Liver (tissue), 10 donors: ENCODE measurements at places on chromosomes 16 and 17. TPM values are rescaled to one million over a fixed set of nuclear protein-coding genes. Genes with fewer than 3 reads are reported as not detected.

The CIBAR2 gene
- not detected for total RNA-seq

DNA sequence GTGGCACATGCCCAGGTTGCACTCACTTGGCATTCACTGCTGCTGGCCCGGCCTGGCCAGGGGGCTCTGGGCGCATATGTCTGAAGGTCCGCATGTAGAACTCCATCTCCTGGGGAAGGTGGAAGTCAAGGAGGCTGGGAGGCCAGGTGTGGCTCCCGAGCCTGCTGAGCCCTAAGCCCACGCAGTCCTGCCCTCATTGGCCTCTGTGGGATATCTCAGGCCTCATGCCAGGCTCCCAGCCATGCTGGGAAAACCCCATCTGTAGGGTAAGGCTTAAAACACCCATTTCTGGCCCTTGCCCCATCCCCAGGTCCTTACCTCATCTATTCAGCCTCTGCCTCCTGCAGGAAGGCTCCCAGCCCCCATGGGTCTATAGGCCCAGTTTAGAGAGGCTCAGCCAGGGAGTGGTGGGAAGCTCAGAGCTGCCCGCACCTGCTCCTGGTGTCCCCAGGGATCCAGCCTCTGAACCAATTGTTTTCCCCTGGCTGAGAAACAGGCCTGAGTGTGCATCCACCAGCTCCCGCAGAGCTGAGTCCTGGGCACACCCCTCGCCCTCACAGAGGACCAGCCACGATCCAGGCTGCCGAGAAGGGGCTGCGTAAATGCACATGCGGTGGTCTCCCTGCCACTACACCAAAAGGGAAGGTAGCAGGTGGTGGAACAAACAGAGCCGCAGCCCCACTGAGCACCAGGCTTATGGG, 2.3 kb upstream of the TPPP3 start:
- no peak for DNase-seq

DNA sequence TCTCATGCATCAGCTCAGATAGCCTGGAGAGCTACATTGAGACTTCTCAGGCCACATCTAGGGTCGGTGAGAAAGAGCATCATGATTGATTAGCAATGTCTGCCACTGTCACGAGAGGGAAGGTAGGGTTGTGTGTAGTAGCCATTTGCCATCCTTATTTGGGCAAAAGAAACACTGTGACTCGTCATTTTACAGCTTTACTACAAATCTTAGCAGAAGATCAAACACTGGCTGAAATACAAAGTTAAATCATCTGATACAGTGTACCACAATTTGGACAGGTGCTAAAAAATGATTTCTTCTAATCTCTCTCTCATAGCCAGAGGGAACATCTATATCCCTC, 334.3 kb downstream of the CBLN1 start:
- DNase-seq, result no peak

The CX3CL1 gene
- total RNA-seq, result 4.8 TPM

The USP31 gene
- 16.4 TPM for total RNA-seq

- DNase-seq, result no peak
Measured at GRCh38 chr17:10661437-10661836, 4.3 kb upstream of the MYH3 start.

DNA sequence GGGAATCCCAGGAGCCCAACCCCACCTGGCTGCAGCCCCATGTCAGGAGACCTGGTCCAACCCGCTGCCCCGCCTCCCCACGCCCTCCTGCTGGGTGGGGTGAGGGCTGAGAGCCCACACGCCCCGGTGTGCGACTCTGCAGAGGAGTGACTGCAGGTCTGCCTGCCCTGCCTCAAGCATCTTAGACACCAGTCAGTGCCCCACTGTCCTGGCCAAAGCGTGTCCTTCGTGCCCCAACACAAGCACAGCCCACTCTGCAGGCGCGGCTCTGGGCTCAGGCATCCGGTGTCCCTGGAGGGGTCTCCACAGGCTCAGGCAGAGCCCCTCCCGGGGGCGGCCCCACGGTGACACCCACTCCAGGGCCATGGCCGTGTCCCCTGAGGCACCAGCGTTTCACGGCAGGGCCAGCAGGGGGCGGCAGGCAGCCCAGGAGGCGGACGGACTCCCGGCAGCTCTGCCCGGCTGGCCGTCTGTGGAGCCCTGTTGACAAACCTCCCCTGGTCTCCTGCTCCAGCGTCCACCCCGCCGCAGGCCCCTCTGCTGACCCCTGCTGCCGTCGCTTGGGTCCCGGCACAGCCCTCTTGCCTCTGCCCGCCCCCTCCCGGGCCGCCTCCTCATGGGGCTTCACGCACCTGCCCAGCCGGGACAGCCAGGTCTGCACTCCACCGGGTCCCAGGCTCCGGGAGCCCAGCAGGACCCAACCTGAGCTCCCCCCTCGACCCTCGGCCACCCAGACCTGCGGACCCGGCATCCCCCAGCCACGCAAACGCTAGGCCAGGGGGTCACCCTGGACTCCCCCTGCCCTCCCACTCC, 8.6 kb upstream of the UBE2I start:
- peak; percentile 81 for DNase-seq

The EXOC3L1 gene
- 3.3 TPM for total RNA-seq

The INCA1 gene
- total RNA-seq, result 0.42 TPM

GRCh38 chr17:50208611-50209061, 7.2 kb upstream of the COL1A1 start:
- no peak for DNase-seq

The CCL7 gene
- not detected for total RNA-seq

DNA sequence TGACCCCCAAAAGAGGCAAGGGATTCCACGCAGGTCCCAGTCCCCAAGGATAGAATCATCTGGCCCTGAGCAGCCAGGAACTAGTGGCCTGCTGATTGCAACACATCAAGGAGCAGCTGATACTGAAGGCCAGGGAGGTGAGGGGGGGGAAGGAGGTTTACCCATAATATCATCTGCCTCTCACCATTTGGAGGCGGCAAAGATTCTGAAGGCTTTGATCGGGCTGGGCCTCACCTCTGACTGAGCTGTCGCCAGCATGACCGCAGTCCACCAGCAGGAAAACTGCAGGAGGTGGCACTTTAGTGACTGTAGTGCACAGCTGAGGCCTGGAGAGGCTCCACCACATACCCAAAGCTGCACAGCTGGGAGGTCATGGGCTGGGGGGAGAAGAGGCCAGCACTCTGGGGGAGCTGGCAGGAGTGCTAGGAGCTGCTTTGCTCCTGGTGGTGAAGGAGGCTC, 20.5 kb upstream of the ITGA3 start:
- DNase-seq, result no peak

GRCh38 chr16:87304951-87305350, 12.2 kb downstream of the C16orf95 start:
- no peak for DNase-seq

The USP6 gene
- total RNA-seq, result 0.05 TPM

GRCh38 chr16:54286366-54287130, at the start of gene IRX3:
Gene IRX3, minus strand, starts transcription at chr16:54286787. Its CDS starts 737 bp downstream, at chr16:54286050.
- no peak for DNase-seq

DNA sequence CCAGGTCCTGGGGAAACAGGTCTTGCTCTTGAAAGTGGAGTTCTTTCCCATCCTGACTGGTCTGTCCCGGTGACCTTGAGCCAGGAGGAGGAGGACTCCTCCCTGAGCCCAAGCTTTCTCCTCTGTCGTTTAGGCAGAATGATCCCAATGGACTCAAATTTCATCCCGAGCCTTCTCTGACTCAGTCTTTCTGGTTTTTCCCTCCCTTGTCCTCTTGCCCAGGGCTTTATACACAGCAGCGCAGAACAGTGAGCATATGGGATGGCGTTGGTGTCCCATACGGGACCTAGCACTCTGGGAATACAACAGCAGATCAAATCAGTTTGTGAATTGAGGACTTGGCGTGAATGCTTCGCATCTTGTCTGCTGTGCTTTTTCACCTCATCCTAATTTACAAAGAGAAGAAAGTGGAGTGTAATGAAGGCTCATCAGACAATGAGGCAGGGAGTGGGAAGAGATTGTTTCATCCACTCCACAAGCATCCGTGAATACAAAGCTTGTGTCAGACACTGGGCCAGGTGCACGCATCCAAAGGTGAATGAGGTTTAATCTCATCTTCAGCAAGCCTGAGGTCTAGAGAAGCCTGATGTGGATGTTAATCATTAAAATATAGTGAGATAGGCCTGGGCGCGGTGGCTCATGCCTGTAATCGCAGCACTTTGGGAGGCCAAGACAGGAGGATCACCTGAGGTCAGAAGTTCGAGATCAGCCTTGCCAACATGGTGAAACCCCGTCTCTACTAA, 1.1 kb upstream of the XYLT1 start:
- no peak for DNase-seq

The CHST4 gene
- total RNA-seq, result 14.3 TPM

DNA sequence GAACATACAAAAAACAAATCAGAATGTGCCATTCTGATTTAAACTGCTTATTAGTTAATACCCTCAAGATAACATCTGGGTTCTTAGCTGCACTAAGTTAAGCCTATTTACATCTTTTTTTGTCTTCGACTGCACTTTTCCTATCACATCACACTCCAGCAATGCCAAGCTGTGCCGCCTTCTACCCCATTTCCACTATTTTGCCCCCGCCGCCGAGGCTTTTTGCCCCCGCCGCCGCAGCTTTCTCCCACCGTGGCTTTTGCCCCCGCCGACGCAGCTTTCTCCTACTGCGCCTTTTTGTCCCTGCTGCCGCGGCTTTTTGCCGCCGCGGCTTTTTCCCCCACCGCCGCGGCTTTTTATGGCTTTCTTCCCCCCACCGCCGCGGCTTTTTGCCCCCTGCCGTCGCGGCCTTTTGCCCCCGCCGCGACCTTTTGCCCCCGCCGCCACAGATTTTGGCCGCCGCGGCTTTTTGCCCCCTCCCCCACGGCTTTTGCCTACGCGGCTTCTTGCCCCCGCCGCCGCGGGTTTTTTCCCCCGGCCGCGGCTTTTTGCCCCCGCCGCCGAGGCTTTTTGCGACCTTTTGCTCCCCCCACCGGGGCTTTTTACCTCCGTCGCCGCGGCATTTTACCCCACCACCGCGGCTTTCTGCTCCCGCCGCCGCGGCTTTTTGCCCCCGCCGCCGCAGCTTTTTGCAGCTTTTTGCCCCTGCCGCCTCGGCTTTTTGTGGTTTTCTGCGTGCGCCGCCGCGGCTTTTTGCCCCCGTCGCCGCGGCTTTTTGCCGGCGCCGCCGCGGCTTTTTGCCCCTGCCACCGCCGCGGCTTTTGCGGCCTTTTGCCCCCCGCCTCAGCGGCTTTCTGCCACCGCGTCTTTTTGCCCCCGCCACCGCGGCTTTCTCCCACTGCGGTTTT, 331.4 kb upstream of the WSB1 start:
- DNase-seq, result no peak

The HES7 gene
- not detected for total RNA-seq
